T-helper 1 cell (primary cell): ENCODE measurements at places on chromosomes 13 and 19.

DNA sequence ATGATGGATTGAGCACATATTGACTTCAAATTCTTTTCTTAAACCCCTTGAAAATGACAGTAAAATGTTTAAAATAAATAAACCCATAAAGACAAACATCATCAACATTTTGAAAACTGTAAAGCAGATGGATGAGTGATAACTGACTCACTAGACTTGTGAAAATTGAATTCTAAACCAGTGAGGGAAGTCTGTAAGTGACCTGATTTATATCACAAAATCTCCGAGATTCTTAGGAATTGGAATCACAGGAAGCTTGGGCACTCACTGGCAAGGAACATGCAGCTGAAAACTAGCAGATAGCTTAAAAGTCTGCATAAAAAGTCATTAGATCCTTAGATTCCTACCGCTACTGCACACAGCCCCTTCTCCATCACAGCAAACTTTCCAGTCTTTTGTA is 51.3 kb upstream of the TSC22D1 start:
- no peak for DNase-seq

DNA sequence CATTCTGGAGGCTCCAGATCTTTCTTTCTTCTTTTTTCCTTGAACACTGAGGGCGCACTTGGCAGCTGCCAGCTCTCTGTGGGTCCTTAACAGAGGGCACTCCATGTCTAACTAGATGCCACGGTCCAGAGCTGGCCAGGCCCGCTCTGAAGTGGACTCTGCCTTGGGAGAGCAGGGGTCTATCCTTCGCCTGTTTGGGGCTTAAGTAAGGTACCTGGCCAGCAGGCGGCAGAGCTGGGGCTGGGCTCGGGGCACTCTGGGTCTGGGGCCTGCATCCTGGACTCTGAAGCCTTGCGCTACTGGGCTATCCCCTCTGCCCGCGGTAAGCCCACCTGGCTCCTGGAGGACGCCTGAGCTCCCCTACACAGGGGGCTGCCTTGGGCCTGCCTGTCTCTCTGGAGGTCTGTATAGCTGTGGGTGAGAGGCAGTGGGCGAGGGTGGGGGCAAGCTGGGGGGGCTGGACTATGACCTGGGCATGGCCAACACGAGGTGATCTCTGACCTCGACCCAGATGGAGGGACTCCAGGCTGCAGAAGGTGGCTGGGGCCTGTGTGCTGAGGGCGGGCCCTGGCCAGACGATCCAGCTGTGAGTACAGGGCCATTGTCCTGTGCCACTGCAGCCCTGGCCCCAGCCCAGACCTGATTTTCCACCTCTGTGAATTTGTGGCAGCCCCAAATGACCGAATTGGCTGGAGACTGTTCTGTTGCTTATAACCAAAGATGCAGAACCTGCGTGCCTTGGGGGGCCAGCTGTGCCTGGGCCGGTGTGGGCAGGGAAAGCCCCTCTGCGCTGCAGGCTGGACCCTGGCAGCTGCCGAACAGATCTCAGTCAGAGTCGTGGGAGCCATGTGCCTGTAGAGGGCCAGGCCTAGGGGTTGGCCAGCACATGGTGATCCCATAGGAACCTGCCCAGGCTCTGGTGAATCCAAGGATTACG is 26.5 kb downstream of the CEBPG start:
- DNase-seq: no peak

- no peak for DNase-seq
Observed at GRCh38 chr13:113080361-113080831, 25.2 kb upstream of the F7 start.

- DNase-seq: no peak
Observed at GRCh38 chr13:86357106-86357505, 557.9 kb upstream of the SLITRK6 start.

DNA sequence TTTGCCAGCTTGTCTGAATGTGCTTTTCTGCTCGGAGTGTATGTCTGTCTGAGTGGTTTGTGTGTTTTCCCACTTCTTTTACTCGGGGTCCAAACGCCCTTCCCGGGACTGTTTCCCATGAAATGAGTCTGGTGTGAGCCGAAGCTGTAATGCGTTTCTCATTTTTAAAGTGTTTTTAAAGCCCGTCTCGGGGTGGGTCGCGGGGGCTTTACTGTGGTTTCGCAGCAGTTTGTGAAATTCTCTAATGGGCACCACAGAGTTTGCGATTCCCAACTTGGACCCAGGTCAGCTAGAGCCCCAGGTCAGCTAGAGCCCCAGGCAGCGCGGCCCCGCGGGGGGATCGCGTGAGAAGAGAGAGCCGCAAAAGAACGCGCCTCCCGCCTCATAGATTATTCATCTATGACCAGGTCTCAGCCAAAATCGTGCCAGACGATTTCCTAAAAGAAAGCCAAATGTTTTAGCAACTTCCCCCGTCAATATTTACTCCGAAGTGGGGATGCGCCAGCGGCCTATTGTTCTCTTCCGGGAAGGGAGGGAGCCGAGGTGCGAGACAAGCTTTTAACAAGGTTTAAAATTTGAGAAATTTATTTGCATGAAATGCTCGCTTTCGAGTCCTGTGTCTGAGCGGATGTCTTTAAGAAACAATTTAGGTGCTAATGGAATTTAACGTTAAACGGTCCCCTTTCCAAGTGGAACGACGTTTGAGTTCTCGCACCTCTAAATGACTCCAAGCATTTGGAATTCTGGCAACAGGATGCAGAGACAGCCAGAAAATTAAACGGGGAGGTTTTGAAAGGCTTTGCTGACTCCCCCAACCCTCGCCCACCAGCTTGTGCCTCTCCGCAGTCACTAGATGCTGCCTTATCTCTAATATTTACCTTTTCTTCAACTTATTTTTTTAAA is 2.2 kb downstream of the ZIC2 start:
- no peak for DNase-seq

- DNase-seq: peak; percentile 38
Observed at GRCh38 chr19:48842789-48843162, 6.5 kb upstream of the HSD17B14 start.

DNA sequence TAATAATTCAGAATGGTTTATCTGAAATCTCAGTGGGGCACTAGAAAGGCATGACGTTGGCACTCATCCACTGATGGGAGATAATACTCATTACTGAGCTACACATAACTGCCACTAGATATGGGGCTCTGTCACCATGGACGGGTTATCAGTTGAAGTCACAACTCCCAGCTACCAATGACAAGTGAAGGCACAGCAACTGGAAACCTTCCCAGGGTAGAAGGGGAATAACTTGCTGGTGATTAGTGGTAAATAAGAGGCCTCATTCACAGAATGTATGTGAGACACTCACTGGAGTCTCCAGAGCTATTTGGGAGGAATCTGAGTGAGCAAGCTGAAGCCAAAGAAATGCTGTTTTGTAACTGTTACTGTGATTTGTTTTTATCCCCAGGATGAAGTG is 249.6 kb downstream of the ENOX1 start:
- no peak for DNase-seq

GRCh38 chr13:102642475-102642874 is 45.7 kb downstream of the TPP2 start:
- no peak for DNase-seq

GRCh38 chr13:40215311-40215710 is 451.1 kb downstream of the FOXO1 start:
- DNase-seq: no peak

GRCh38 chr19:19224852-19225494 is 13.2 kb downstream of the NCAN start:
- peak; percentile 63 for DNase-seq

- peak; percentile 98 for DNase-seq
Observed at GRCh38 chr19:6279931-6280591, at the start of gene MLLT1. Gene MLLT1, minus strand, starts transcription at chr19:6279975. Its CDS starts 191 bp downstream, at chr19:6279784.

DNA sequence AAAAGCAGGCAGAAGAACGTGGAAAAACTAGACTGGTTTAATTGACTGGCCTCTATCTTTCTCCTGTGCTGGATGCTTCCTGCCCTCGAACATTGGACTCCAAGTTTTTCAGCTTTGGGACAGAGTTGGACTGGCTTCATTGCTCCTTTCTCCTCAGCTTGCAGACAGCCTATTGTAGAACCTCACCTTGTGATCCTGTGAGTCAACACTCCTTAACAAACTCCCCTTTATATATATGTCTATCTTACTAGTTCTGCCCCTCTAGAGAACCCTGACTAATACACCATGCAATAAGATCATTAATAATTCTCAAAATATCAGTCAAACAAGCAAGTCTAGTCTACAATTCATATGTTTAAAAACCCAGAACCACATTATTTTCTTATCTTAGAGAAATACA is 662.4 kb downstream of the TBC1D4 start:
- DNase-seq: no peak

GRCh38 chr13:105920370-105920769 is 615.1 kb downstream of the EFNB2 start:
- DNase-seq: no peak

DNA sequence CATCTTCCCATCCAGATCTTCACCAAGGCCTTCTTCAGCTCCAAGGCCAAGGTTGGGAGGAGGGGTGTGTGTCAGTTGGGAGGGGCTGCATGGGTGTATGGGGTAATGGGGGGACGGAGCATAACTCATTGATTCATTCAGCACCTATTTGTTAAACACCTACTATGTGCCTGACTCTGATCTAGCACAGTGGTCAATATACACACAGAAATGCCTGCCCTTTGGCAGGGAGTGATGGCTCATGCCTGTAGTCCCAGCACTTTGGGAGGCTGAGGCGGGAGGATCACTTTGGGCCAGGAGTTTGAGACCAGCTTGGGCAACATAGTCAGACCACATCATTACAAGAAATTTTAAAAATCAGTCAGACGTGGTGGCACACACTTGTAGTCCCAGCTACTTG is 19.2 kb upstream of the SPACA4 start:
- DNase-seq: no peak

- DNase-seq: no peak
Observed at GRCh38 chr13:31898378-31899071, 133.0 kb upstream of the FRY start.

GRCh38 chr13:37202264-37202663 is 96.8 kb upstream of the CSNK1A1L start:
- DNase-seq: no peak

DNA sequence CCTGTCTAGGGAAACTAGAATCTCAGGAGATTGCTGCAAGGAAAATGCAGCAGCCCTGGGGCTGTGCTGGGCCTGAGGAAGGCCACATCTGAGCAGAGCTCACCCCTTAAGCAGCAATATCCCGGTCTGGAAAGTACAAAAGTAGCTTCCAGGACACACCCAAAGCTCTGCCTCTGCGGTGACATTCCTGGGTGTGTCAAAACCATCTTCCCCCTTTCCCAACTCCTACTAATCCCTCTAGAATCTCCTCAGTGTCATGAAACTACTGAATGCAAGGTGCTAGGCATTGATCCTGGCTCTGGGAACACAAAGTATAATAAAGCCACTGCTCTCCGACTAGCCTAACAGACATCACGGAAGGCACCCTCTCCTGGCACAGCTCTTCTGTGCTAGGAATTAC is 5.0 kb downstream of the PBX4 start:
- no peak for DNase-seq

GRCh38 chr13:77353995-77354394 is 27.1 kb upstream of the MYCBP2 start:
- DNase-seq: no peak

DNA sequence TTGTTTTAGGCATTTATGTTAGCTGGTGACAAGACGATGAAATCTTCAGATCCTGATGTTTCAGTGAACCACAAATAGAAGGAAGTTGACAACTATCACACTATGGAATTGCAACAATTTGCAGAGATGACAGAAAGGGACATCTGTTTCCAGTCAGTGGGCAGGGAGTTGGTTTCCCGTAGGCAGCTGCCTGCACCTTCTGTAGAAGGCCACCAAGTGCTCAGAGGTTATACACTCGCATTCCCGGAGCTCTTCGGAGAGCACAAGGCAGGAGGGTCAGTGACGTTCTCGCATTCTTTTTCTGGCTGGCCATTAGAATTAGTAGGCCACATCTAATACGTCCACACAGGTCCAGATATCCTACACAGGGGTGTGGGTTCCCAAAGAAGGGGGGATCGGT is 129.4 kb downstream of the SHISA2 start:
- no peak for DNase-seq

- peak; percentile 66 for DNase-seq
Observed at GRCh38 chr19:10027158-10027997, 14.1 kb downstream of the RDH8 start.

DNA sequence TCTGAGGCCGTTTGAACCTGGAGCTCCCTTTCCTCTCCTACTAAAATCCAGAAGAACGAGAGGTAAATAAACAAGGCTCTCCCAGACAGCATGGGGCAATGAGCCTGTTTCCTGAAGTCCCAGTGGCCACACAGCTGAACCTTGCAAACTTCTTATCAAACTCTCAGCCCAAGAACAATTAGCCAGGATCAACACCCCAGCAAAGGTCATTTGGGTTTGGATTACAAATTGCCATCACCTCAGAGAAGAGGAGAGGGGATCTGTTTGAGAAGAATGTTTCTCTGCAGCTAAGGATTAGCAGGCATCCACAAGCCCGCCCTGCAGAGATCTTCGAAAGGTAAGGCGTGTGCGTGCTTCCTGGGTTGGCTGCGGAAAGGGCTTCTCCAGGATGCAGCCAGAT is 201.9 kb upstream of the SOX1 start:
- DNase-seq: no peak

DNA sequence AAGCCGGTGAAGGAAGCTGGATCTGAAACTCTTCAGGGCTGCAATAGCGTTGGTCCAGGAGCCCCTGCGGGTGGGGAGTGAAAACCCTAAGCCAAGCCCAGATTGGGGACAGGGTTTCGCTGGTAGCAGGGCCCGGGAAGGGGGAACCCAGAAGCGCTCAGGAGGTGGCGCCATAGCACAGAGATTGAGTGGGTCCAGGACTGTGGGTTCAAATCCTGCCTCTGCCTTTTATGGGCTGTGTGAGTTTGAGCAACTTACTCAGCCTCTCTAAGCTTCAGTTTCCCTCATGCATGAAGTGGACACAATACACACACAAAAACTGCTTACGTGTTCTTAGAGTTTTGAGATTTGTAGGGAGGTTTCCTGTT is 8.3 kb upstream of the SYCN start:
- peak; percentile 32 for DNase-seq

DNA sequence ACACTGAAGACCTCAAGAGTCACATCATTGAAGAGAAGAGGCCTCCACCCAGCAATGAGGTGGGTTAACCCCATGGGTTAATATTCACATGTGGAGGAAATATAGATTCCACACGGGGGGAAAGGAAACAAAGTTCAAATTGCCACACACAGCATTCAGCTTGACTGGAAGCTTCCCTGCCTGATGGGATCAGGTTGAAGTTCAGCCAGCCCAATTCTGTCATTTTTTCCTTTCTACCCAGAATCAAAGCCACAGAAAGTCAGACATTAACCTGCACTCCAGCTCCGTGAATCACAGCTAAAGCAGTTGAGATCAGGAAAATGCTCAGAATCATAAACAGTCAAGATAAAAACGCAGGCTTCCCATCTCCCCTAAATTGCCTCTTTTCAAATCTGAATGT is 208.7 kb upstream of the OBI1 start:
- no peak for DNase-seq
